NCI-H2107 (cell line): ENCODE measurements at places on chromosomes 6 and 20.

- no peak for DNase-seq
Measured at GRCh38 chr20:22423190-22423832, 161.1 kb downstream of the FOXA2 start.

DNA sequence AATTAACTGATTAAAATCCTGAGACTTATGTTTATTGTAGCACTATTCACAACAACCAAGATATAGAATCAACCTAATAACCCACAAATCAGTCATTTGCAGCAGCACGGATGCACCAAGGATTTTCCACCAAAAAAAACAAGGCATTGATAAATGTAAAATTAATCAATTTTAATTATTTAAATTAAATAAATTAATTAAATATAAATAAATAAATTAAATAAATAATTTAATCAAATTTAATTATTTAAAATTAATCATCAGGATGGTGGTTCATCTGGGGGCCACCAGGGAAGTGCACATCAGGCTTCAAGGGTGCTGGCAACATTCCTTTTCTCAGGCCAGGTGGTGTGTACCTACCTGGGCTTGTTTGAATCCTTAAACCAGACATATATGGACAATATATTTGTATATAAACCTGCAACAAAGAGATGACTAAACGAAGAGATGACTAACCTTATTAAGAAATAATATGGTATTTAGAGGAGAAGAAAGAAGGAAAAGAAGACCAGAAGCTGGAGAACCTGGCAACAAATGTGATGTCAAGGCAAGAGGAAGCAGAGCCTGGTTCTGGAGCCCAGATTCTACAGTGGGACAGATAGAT lies 89.2 kb downstream of the CD164 start:
- no peak for DNase-seq

GRCh38 chr6:123990376-123990775 lies 186.7 kb downstream of the NKAIN2 start:
- no peak for DNase-seq

- peak; percentile 54 for DNase-seq
Measured at GRCh38 chr6:27809939-27810767, 102.0 kb downstream of the OR2B2 start.

- DNase-seq: no peak
Measured at GRCh38 chr20:20297181-20297580, 70.7 kb upstream of the INSM1 start.

DNA sequence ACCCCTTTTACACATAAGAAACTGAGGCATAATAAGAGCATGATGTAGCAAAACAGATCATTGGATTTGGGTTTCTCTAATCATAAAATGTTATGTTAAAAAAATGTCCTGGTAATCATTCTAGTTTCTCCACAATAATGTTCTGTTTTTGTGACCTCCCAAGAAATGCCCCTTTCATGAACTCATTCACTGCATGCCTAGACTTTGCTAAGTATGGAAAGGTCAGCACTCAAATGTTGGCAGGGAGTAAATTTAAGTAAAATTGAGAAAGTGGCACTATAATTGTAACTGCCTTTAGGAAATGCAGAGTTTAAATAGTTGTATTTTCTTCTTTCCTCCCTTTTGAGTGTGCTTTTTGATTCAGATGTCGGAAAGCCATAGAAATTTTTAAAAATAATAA lies 48.5 kb upstream of the ID4 start:
- no peak for DNase-seq

GRCh38 chr6:139323511-139324300 lies 31.9 kb upstream of the TXLNB start:
- no peak for DNase-seq

DNA sequence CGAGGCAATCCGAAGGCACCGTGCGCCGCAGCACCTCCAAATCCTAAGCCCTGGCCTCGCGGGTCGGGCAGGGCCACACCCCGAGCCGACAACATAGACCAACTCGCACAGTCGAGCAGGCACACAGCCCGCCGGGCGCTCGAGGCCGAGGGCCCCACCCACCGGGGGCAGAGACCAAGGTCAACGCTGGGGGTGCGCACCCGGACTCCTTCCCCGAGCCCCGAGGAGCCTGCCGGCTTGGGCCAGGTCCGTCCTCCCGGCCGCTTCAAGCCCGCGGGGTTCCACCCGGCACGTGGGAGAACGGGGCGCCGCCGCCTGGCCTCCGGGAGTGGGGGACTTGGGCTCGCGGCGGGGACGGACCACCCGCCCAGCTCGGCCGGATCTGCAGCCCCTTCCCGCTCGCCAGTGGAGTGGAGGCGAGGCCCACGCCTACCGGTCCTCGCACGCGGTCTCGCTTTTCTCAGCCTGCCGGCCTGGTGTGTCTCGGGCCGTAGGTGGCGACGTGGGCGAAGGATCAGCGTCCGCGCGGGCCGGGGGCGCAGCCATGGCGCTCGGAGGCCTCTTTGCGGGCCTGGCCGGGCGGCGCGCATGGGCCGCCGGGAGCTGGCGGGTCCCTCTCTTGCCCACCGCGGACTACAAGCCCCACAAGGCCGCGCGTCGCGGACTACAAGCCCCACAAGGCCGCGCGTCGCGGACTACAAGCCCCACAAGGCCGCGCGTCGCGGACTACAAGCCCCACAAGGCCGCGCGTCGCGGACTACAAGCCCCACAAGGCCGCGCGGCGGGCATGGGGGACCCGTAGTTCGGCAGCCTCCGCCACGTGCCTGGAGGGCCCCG lies at the start of gene UCKL1:
Gene UCKL1 (minus strand): TSS at position 590 of the 837 bp plus-strand sequence. CDS start 44 bp downstream, at position 546.
- DNase-seq: peak; percentile 79

DNA sequence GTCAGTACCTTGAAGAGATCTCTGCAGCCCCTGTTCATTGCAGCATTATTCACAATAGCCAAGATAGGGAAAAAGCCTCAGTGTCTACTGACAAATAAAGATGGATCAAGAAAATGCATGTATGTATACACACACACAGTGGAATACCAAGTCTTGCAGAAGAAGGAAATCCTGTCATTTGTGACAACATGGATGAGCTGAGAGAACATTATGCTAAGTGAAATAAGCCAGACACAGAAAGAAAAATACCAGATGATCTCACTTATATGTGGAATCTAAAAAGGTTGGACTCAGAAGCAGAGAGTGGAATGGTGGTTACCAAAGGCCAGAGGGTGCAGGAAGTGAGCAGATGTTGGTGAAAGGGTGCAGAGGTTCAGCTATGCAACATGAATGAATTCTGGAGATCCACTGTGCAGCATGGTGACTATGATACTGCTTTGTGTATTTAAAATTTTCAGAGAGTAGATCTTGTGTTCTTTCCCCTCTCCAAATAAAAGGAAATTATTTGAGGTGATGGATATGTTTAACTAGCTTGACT lies 11.0 kb upstream of the SLC22A1 start:
- no peak for DNase-seq

DNA sequence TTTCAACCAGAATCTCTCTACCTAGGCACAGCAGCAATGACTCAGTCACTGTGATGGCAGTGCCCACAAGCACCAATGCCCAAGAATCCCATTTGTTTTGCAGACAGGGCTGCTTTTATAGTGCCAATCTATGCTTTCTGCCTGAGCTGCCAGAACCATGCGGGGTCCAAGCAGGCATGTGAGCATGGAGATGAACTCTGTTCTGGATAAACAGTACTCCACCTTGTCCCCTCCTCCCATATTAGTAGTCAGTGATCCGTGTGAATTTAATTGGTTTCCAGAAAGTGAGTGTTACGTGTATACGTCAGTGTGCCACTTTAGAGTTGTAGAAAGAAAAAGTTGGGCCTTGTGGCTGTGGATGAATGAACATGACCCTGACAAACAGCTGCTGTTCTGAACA lies 79.4 kb downstream of the SASH1 start:
- DNase-seq: no peak

- DNase-seq: no peak
Measured at GRCh38 chr6:72416744-72417465, 205.0 kb upstream of the KCNQ5 start.

DNA sequence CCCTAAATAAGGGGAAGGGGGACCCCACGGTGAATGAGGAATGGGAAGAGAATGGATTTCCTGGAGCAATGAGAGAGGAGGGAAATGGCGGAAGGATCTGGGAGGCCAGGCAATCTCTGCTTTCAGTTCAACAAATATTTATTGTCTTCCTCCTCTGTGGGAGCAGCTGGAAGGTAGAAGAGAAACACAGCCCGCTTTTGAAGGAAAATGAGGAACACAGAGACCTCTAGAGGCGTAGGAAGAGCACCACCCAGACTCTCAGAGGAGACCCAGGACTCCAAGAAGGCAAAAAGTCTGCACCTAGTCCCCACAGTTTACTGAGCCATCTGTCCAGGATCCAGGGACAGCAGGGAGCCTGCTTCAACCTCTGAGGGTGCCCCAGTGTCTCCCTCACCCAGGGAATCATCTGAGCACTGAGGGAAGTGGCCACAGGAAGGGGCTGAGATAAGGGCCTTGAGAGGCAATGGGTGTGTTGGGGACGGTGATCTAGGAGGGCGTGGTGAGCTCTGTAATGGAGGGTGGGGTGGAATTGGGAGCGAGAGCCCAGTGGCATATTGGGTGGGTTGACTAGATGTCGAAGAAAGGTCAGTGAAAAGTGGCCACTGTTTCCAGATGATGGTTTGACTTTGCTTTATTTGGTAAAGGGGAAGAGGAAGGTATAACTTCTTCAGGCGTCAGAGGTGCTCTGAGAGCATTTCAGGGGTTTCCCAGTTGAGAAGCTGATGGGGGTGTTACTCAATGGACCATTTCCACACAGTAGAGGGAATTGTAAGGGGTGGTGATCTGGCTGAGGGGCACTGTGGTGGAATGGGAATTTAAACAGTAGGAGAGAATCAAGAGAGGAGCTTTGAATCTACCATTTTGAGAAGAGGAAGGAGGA lies 610 bp downstream of the PSORS1C1 start:
- DNase-seq: no peak

- no peak for DNase-seq
Measured at GRCh38 chr6:28220257-28221133, 4.6 kb upstream of the ZSCAN9 start.

GRCh38 chr20:47343007-47343472 lies 13.5 kb downstream of the ZMYND8 start:
- no peak for DNase-seq

DNA sequence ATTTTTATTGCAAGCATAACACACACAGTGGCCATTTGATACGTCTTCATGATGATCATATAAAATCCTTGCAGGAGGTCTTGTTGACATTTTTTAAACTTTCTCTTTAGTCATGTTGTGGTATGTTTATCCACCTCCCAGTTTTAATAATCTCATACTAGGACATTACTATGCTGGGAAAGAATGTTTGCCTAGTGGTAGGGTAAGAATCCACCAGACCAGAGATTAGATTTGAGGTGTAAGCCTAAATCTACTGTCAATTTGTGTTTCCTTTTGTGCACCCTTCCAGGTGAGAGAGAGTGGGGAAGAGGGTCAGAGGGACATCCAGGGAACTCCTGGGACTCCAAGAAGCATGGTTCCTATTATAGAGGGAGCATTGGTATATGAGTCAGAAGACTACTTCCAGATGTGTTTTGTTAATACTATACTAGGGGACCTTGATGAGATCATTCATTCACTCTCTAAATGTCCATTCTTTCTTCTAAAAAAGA lies 298.3 kb upstream of the SASH1 start:
- no peak for DNase-seq

GRCh38 chr6:106886081-106886843 lies 88.3 kb downstream of the CD24 start:
- no peak for DNase-seq

GRCh38 chr6:37056439-37057127 lies 51.1 kb downstream of the FGD2 start:
- DNase-seq: no peak

- DNase-seq: no peak
Measured at GRCh38 chr6:50791900-50792508, 26.7 kb upstream of the TFAP2B start.

GRCh38 chr20:62707276-62707920 lies 1.2 kb upstream of the NTSR1 start:
- no peak for DNase-seq

- DNase-seq: no peak
Measured at GRCh38 chr20:50200482-50201104, 10.0 kb downstream of the CEBPB start.

DNA sequence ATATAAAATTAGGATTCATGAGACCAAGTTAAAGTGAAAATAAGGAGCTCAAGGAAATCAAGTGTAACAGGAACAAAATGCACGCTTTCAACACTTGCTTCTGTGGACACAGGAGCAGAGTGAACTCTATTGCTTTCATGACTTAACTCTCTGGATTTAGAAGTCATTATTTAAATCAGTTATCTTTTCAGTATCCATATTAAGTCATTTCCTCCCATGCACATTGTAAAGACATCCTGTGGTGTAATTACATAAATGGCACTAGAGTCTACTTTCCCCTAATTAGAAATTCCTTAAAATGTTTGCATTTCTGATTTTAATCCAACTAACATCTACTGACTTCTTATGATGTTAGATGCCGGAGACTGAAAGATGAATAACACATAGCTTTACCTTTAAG lies 88.0 kb downstream of the INSM1 start:
- no peak for DNase-seq

- DNase-seq: no peak
Measured at GRCh38 chr6:7794509-7794908, 68.6 kb downstream of the BMP6 start.

GRCh38 chr20:51987812-51988211 lies 185.5 kb upstream of the SALL4 start:
- DNase-seq: no peak

DNA sequence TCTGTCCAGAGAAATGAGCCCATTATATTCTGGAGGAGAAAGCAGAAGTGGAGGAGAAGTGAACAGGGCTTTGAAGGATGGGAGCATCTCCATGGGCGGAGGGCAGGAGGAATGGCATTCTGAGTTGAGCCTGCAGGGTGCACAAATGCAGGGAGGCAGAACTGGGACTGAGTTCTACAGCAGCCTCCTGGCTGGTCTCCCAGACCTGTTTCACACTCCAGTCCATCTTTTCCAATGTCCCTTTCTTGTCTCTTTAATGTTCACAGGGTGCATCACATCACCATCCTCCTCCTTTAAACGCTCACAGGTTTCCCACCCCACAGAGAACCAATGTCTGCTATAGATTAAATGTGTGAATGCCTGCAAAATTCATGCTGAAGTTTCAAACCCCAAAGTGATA lies 302.9 kb downstream of the PTPRT start:
- DNase-seq: no peak

DNA sequence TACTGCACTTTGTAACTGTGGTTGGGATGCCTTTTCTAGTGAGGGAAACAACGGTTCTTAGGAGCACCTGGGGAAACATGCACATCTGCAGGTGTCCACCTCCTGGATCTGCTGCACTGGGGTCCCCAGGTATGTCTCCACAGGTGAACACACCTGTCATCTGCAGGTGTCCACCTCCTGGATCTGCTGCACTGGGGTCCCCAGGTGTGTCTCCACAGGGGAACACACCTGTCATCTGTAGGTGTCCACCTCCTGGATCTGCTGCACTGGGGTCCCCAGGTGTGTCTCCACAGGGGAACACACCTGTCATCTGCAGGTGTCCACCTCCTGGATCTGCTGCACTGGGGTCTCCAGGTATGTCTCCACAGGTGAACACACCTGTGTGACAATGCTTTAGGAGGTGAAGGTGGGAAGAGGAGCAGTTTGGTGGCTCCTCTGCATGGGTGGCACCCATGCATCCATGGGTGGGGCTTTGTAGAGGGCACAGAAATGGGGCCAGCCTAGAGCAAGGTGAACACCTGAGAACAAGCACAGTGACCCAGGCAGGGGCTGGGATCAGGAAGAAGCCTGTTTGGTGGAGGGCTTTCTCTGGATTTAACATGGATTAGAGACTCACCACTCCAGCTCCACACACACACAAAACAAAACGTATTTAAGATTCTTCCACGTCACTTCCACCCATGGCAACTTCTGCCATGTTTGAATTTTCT lies 206.0 kb upstream of the CDH4 start:
- no peak for DNase-seq
